NCI-H524 treated with DMSO at 0.1 percent for 48 hours (cell line): ENCODE measurements at places on chromosomes 3 and 15.

GRCh38 chr3:24519368-24520100, 24.9 kb upstream of the THRB start:
- DNase-seq = no peak

DNA sequence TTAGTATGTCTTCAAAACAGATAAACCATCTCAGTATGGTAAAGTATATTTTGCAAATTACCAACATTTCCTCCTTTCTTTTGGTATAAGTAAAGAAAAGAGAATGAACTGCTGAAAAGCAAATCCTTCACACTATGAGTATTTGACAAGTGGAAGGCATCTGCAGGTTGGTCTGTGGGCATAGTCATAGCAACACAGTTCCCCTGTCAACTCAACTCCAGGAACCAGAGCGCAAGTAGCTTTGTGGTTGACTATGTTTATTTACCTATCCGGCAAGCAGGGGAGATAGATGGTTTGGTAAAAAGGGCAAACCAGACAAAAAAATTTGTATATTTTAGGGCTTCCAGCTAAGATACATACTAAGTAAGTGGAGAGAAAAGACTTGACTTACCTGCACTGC, 88.3 kb upstream of the PPIB start:
- DNase-seq = no peak

DNA sequence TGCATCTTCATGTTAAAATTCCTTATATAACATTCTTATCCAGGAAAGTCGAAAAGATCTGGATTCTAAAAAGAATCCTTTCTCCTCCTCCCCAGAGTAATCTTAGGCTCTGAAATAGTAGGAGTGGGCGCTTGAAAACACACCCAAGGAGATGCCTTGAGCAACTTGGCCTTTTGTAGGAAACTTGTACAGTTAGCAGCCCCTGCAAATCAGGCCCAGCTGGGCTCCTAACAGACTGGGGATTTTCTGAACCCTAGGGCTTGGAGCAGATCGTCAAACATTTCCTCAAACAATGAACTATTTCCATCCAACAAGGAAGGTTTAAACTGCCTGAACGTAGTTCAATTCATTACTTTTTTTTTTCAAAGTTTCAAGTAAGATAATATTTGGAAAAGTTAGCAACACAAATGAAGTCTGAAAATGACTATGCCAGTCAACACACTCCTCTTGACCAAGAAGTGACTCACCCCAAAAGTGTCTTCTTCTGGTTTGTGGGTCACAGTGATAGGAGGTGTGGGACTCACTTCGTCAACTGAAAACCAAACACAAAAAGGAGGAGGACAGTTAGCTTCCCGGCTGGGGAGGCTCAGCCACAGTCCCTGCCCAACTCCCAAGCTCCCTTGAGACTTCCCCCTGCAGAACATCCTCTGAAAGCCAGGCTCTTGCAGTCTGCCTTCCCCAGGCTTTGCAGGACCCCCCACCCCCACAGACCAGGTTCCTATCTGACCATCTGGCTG, 129.7 kb downstream of the NTRK3 start:
- no peak for DNase-seq

DNA sequence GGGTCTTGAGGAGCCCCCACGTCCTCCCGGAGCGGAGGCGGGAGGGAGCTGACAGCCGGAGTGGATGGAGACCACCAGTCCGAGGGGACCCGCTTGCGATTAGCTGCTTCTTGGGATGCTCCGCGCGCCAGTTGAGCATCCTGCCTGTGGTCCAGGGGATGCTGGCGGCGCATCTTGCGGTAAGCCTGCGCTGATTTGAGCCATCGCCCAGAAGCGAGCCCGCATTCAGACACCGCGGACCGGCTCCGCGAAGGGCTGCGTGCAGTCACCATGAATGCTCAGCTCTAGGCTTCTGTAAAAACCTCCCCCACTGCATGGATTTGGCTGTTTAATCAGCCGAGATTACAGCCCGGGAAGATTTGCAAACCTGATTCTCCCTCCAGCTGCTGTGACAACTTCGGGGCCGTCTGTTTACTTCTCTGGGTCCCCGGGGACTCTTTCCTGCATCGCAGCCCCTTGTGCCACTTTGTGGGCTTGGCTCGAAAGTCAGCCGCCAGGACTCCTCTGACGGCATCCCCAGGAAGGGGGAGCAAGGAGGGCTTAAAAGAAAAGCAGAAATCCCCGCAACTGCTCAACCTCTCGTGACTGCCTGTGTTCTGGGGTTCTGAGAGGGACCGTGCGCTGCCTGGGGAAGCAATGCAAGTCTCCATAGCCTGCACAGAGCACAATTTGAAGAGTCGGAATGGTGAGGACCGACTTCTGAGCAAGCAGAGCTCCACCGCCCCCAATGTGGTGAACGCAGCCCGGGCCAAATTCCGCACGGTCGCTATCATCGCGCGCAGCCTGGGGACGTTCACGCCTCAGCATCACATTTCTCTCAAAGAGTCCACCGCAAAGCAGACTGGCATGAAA, 171.1 kb downstream of the KCNAB1 start:
- DNase-seq = peak; percentile 56

DNA sequence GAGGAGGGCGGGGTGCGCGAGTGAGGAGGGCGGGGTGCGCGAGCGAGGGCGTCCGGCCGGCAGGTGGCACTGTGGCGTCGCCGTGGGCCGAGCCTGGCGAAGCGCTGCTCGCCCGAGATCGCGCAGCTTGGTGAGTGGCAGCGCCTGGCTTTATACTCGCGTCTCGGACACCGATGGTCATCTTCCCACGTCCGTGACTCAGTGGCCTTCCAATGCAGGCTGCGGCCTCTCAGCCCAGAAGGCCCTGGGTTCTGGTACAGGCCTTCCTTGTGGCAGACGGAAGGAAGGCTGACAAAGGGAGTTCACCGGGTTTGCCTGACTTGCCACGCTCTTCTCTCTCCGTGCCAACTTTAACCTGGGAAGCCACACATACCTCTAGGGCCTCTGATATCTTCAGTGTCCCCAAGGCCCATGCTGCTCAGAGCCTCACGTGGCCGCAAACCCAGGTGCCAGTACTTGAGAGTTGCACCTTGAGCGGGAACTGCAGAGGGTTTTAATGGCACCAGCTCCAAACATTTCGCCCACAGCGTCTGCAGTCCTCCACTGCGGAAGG, 195.3 kb upstream of the LYSMD4 start:
- DNase-seq = no peak

GRCh38 chr15:57916695-57917094, 148.8 kb downstream of the ALDH1A2 start:
- no peak for DNase-seq

- no peak for DNase-seq
Observed at GRCh38 chr3:13252207-13252606, 167.9 kb downstream of the NUP210 start.

DNA sequence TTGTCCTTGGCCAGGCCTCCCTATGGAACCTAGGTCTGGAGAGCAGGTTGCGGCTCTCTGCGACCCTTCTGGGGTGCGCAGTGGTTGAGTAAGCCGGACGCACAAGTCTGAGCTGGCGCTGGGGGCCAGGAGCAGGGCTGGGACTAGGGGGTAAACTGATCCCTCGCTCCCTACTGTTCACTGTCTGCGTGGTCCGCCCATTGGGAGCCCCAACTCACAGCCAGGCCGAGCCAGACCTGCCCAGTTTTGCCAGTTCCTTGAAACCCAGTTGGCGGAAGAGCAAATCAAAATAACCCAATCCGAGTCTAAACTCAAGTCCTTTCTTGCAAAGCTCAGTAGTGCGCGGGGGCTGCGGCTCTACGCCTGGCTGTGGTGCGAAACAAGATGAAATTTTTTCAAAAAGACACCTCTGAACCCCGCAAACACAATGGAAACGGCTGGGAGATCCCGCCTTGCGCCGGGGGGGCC, 17.5 kb downstream of the RGMA start:
- DNase-seq = no peak

DNA sequence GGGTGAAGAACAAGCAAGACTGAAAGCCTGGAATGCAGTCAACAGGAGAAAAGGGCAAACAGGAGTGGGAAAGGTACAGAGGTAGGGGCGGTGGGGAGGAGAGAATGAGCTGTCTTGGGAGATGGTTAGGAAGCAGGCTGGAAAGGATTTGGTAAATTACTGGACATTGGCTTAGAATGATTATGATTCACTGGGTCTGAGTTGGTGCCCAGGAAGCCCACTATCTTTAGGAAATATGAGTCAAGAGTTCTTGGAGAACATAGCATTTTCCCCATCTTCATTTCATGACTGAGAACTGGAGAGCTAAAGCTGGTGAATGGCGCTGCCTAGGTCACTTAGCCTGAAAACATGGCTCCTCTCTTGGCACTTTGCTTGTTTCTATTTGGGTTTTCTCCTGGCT, 74.7 kb upstream of the C3orf80 start:
- no peak for DNase-seq

DNA sequence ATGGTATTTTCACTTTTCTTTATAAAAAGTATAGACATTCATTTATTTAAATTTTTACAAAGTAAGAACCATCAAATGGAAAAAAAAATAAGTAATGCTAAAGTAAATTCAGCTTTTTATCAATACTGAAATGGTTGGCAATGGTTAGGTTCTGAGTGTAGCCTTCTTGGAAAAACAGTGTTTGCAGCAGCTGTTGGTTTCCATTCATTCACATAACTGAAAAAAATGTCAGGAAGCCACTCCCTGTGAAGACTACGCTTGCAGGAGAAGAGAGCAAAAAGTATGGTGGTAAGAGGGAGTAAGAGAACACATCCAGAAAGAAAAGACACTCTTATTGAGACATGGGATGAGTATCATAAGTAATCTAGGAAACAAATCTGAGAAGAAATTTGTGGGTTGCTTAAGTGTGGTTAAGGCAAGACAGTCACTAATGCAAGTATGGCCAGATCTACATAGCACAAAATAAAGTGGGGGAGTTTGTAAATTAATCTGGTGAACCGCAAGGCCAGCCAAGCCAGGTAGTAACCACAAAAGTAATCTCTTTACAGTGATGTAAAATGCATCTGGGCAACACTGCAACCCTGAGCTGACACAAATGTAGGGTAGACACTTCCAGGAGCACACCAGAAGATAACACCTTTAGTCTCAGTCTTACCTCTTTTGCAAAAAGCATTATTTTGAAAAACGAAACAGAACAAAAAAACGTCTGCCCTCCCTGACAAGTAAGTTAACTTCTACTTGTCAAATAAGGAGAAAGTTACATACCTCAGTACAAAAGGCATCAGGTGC, 133.7 kb downstream of the IGSF11 start:
- no peak for DNase-seq

GRCh38 chr3:126529585-126530170, 5.7 kb downstream of the CHST13 start:
- DNase-seq = no peak

DNA sequence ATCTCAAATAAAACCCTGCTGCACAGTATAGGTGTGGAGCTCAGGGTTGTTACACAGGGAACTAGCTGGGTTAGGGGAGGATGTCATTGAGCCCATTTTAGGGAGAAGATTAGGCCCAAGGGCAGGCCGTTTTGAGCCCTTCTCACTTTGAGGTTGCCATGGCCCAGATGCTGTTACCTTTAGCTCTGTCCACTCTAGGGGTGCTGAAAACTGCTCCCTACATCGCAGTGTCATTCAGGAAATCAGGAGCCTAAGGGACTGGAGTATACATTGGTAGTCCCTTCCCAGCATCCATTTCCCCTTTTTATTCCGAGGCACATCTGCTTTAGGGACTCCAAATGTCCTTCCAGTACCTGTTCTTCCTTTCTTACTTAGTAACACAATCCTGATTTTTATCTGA, 79.0 kb upstream of the SELENOK start:
- no peak for DNase-seq

DNA sequence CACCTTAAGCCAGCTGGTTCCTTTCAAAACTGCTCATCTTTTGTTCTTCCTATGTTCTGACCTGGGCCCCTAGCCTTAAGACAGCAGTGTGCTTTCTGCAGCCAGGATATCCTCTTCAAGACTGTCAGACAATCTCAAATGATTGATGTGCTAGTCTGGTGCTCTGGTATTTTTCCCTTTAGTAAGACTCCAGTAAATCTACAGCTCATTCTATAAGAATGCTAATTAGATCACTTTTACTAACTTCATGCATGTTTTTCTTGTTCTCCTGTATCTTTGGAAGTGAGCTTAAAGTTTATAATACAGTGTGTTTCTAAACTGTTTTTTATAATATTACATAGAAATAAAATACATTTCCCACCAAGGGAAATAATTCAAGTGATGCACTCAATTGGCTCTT, 220.9 kb upstream of the NANOGP8 start:
- no peak for DNase-seq

DNA sequence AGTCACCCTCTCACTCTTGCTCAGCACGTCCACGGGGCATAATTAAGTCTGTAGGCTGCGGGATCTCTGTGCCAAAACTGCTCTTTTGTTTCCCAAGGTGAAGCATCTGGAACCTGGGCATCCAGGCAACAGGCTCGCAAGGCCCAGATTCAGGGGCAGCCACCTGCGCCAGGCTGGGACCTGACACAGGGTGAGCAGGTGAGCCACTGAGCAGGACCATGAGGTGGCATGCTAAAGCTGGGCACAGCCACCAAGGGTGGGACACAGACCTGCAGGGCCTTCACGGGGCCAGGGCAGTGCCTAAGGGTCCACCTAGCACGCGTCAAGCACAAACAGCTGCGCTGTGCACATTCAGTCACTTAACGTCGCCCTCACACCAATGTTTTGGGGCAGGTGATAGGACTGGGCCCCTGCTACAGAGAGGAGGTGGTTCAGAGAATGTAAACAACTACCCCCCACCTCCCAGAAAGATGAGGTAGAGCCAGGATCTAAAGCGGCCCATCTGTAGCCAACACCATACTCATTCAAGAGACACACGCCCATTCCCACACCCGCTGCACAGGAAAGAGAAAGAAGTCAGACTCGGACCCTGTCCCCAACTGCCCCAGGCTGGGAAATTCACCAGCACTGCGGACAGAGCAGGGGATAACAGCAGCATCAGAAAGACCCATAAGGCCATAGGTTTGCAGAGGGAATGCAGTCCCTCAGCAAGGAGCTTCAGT, 16.3 kb downstream of the XXYLT1 start:
- no peak for DNase-seq

- no peak for DNase-seq
Observed at GRCh38 chr15:79529157-79529785, 97.1 kb downstream of the MINAR1 start.

DNA sequence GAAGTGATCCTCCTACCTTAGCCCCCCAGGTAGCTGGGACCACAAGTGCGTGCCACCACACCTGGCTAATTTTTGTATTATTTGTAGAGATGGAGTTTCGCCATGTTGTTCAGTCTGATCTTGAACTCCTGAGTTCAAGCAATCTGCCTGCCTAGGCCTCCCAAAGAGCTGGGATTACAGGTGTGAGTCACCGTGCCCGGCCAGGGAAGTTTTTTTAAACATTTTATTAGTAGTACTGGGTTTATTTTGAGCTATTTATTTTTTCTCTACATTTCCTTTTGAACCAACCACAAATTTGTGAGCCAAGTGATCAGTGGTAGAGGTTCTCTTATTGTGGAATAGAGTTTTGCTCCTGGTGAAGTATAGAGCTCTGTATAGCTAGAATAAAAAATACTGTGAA, 33.7 kb downstream of the ARMC8 start:
- DNase-seq = no peak

GRCh38 chr15:87496795-87497194, 759.7 kb downstream of the NTRK3 start:
- no peak for DNase-seq

DNA sequence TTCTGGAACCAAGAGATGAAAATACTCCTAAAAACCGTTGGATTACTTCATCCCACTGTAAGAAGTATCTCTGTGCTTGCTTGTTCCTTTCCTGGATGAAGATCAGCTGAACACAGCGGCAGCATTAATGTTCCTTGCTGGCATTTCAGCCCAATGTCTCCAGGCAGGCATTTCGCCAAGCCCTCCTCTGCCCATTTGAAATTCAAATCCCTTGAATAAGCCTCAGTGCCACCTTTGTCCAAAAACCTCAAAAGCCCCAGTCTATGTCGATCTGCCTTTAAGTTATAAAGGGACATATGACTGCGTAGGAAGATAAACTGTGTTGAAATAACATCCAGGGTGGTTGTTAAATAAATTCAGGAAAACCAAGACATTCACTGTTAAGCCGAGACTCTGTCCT, 156.8 kb upstream of the PDZRN3 start:
- DNase-seq = no peak
